ENCODE measurements at places on chromosomes 5 and 9.

DNA sequence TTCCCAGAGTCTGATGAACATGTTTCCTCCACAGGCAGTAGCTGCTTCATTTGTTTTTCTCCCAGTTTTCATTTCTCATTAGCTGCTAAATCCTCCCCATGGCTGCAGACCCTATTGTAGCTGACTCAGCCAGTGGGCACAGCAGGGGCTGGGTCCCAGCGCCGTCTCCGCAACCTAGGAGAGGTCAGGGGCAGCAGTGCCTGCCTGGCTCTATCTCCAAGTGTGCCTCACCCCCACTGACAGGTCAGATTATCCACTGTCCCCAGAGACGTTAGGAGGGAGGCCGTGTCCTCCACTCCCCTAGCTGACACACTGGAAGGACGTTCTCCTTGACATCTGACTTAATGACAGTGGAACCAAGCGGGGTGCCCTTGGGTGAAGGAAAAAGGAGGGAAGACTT, 31.1 kb downstream of the KCNIP1 start:
- no peak for DNase-seq

DNA sequence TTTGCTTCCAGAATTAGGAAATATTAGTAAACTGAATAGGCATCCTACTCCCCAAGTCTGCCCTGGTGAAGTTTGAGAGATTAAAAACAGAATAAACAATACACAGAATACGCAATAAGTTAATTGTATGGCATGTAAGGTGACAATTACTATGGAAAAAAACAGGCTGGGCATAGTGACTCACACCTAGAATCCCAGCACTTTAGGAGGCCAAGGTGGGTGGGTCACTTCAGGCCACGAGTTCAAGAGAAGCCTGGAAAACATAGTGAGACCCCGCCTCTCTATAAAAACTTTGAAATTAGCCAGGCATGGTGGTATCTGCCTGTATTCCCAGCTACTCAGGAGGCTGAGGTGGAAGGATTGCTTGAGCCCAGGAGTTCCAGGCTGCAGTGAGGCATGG, 64.2 kb upstream of the SUSD1 start:
- no peak for DNase-seq

DNA sequence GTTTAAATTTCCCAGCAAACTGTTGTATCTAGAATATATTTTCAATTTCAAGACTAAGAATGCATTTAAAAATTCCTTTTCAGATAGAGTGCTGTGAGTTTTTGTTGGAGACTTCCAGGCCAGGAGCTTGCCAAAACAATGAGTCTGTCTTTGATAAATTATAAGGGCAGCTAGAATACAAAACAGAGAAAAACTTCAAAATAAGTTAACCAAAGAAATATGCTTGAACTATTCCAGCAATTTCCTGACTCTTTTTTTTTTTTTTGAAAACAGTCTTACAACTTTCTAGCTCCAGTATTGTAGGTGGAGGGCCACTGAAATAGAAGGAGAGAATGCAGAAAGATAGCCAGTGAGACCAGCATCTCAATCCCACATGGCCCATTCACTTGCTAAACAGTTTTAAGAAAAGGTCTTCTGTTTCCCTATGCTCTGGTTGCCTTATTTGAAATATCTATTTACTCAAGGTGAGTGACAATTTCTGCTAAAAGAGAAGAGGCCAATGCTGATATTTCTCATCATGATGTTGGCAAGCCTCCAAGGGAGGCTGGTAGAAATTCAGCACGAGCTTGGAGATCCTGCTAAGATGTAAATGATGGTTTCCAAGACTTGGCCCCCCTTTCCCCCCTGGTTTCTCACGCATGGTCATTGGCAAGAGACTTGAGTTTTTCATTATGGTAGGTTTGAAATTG, 103.2 kb downstream of the USP20 start:
- DNase-seq = no peak

GRCh38 chr9:130017076-130017475, 25.9 kb downstream of the FNBP1 start:
- no peak for DNase-seq

- DNase-seq = no peak
These were observed 9.7 kb downstream of the RASA1 start for GRCh38 chr5:87277279-87277835.

DNA sequence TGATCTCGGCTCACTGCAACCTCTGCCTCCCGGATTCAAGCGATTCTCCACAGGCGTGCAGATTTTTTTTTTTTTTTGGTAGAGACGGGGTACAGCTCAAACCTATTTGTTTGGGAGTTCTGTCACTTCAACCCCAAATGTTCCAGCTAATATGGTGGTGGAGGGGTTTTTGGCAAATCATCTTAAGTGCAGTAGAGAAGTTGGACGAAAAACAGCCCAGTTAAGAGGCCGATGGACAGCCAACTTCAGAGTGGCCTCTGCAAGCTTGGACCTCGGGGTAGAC, 756 bp upstream of the PRR7 start:
- no peak for DNase-seq

GRCh38 chr9:114565204-114565603, 22.4 kb upstream of the ATP6V1G1 start:
- no peak for DNase-seq
